Suppressor macrophage treated with lipopolysaccharide for 4 hours (primary cell): ENCODE measurements at places on chromosomes 5 and 9.
A peak's percentile ranks its signal among the peaks of the same experiment; 100 is the strongest.

- DNase-seq, result peak; percentile 26
These were observed 46.3 kb downstream of the FSTL4 start for GRCh38 chr5:133565993-133566392.

GRCh38 chr9:89498852-89499480 is 1.1 kb upstream of the SEMA4D start:
- DNase-seq, result no peak

DNA sequence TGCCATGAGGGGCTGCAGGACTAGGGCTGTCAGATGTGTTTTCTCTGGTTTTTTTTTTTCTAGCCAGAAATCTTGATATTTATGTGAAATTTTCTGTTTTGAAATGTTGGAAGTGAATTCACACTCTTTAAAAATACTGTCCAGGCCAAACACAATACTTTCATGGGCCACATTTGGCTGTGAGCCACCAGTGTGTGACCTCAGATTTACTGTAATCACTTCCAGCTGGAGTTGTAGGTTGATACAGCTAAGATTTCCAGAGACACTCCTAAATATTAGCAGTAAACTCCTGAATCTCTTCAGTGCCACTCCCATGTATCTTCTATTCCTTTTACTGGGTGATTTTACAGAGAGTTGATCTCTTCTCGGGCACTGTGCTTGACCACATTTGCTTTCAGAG is 92.2 kb upstream of the CKMT2 start:
- no peak for DNase-seq

GRCh38 chr5:143573568-143574170 is 170.2 kb upstream of the NR3C1 start:
- DNase-seq, result peak; percentile 88

DNA sequence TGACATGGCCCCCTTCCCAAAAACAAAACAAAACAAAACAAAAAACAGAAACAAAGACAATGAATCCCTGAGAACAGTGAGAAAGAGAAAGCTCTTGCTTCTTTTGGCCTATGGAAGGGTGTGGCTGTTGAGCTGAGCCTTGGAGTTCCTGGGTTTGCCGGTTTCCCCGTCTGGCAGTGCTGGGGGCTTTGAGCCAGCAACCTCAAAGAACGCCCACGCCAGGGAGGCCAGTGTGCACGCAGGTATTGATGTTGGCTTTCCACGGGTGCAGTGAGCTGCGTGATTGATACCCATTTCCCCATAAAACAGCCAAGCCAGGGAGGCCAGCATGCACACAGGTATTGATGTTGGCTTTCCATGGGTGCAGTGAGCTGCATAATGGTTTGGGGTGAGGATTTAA is 8.3 kb upstream of the LCN1 start:
- DNase-seq, result no peak

GRCh38 chr9:4591123-4591500 is 71.0 kb upstream of the PLPP6 start:
- no peak for DNase-seq

GRCh38 chr5:132058646-132059042 is 1.8 kb upstream of the IL3 start:
- no peak for DNase-seq

GRCh38 chr5:19140276-19140675 is 847.7 kb downstream of the CDH18 start:
- DNase-seq, result no peak

DNA sequence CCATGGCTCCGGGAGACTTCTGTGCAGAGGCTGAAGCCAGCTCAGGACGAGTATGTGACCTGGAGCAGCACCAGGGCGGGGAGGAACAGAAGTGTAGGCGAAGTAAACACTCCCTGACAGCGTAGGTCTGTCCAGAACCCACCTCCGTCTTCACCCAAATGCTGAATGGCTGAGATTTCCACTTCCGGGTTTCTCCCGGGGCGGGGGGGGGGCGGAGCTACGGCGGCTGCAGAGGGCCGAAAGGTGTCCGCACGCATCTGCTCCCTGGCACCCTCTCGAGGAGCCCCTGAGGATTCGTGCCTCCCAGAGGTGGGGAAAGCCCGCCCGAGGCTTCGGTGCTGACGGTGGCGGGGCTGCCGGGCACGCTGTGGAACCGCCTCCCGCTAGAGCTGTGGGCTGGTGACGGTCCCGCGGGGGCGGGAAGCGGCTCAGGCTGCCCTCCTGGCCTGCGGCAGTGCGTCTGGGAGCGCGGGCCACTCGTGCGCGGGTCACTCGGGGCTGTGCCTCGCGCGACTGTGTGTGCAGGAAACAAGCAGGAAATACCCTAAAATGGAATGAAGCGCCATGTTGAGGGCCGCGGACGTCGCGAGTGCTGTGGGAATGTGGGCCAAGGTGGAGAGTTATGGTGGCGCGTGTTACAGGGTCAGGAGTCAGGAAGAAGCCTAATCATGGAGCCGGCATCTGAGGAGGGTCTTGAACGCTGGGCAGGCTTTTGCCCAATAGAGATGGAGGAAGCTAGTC is 1425.4 kb downstream of the FOXD4L5 start:
- no peak for DNase-seq

GRCh38 chr5:32534041-32534440 is 51.3 kb upstream of the SUB1 start:
- no peak for DNase-seq

- DNase-seq, result peak; percentile 28
These were observed 17.6 kb upstream of the HAVCR1 start for GRCh38 chr5:157076558-157076957.

DNA sequence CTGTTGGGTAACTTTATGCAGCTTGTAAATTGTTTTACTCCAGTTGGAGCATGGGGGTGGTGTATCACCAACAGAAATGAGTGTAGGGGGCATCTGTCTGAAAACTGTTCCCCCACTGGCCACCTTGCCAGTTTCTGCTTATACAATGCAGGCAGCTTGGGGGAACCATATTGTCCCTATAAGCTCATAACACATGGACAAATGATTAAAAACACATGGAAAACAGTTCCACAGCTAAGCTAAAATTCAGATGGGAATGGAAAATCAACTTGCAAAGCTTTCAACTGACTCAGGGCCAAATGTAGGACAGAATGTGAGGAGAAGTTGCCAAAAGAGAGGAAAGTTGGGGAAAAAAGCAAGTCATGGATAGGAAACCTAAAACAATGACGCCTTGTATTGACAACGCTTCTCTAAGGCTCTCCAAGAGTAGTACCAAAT is 7.9 kb upstream of the CER1 start:
- DNase-seq, result no peak

DNA sequence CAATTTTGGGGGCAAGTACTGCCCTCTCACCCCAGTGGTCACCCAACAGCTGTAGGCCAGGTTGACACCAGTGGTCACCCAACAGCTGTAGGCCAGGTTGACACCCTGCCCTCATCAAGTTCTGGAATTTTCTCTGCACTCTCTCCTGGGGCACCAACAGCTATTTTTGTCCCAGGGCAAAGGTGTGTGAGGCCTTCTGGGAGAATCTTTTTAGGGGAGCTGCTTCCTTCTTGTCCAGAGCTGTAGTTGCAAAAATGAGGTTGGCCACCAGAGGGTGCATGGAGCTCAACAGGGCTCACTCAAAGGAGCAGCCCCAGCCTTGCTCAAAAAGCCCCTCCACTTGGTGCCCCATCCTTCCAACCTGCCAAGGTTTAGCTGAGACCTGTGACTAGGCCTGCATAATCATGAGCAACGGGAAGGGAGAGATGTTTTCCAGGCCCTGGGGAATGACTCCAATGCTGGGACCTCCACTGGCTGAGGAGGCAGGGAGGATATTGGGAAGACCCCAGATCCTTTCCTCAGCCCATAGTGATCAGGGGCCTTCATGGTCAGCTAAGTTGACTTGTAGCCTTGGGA is 10.6 kb upstream of the P4HA2 start:
- peak; percentile 78 for DNase-seq

GRCh38 chr5:137619191-137619870 is 116.6 kb downstream of the KLHL3 start:
- DNase-seq, result no peak

GRCh38 chr5:142095651-142096330 is 12.8 kb upstream of the NDFIP1 start:
- DNase-seq, result peak; percentile 57

- no peak for DNase-seq
These were observed 533 bp downstream of the DCANP1 start for GRCh38 chr5:135446615-135447014.
